Stimulated activated CD8-positive, alpha-beta memory T cell treated with anti-CD3 and anti-CD28 coated beads, Interleukin-15, amount 100 ng/mL, for 24 hours (primary cell): ENCODE measurements at places on chromosomes 6 and 20.

DNA sequence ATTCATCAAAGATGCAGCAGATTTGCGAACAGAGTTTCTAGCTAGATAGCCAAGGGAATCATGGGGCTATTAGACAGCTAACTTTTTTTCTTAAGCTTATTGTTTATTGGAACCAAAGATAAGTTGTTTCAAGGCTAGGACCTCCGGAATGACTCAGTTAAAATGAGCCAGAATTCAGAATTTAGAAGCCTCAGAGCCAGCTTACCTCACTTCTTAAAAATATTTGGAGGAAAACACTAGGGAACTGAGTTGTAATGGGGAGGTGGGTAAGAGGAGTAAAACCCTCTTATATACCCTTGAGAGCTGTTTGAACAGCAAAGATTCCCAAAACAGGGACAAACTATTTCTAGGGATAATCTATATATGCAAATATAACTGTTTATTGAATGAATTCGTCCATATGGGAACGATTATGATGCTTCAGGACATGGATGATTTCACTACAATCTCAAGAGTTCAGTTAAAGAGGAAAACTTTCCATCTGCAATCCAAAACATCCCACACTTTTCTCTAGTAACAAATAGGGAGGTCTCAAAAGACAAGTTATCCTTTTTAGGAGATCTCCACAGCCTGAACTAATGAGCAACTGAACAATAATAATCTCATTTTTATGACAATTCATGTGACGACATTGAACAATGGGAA is 12.6 kb upstream of the CARMIL1 start:
- DNase-seq, result no peak

DNA sequence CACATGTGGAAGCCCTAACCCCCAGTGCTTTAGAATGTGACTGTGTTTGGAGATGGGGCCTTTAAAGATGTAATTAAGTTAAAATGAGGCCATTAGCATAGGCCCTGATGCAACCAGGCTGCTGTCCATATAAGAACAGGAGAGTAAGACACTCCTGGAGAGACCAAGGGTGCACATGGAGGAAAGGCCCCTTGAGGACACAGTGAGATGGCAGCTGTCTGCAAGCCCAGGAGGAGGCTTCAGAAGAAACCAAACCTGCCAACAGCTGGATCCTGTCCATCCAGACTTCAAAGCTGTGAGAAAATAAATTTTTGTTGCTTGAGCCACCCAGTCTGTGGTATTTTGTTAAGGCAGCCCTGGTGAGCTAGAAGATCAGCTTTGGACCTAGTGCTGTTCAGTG is 16.8 kb upstream of the SNRPB2 start:
- no peak for DNase-seq

DNA sequence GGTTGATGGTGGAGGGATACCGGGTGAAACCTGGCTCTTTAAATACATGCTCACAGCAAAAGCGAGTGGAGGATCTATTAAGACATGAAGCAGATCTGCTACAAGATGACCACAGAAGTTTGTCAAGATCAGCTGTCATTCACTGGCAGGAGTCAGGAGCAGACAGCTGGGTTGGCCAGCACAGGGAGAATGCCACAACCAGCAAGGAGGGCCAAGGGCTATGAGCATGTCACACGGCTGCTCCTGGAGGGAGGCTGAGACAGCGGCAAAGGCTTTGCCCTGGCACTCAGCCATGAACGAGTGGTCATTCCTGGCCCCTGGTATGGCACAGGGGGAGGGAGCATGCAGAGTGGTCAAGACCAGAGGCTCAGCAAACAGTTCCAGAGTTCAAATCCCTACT is 77.6 kb downstream of the POPDC3 start:
- no peak for DNase-seq

DNA sequence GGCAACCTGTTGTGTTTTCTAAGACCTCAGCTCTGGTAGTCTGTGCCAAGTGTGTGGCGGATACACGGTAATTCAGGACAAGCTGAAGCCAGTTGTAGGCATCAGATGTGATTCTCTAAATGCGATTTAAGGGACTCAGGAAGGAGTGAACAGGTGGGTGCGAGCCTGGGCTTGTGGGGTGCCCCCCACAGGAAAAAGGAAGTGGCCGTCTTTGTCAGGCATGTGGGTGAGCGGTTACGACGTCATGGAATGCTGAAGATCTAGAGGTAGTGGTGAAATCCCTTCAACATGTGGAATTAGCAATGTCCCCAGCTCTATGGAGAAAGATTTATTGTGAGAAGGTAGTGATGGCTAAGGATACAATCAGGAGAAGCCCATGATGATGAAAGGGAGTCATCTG is 95.1 kb upstream of the EXOC2 start:
- DNase-seq, result no peak

GRCh38 chr20:58639182-58640146 is 11.6 kb upstream of the STX16 start:
- no peak for DNase-seq
